ENCODE measurements at places on chromosomes 2 and 18.

DNA sequence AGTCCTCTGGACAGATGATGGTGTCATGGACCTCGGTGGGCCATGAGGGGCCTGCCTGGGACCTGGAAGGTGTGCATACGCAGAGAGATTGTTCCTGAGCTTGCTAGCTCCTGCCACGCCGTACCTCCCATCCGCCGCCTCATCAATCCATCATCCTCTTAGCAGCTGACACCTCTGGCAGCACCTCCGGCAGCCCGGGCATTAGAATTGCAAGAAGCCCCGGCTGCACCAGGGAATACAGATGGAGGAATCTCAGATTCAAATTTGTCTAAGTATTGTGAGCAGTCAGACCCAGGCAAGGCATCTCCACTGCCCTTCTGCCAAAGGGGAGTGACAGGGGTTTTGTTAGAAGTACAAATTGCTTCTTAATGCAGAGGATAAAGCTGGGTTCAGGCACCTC lies 4.5 kb downstream of the C1QL2 start:
- DNase-seq: no peak

DNA sequence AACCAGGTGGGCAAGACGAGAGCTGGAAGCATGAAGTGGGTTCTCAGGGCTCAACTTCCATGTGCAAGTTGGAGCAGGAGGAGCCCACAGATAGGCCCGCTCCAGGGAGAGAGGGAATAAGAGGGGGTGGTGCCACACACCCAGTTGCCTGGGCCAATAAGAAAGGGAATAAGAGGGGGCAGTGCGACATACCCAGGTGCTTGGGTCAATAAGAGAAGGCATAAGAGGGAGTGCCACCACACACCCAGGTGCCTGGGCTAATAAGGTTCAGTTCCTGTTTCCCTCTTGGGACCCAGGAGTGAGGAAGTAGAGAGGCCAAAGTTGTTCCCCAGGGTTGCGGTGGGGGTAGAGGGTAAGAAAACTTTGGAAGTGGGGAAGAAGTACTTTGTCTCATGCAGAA lies 127.5 kb downstream of the LAMA3 start:
- DNase-seq: no peak

GRCh38 chr2:64581777-64582539 lies 57.8 kb downstream of the AFTPH start:
- no peak for DNase-seq

- DNase-seq: no peak
These were observed 308.4 kb downstream of the XIRP2 start for GRCh38 chr2:167196461-167197252.

- DNase-seq: no peak
These were observed 391.9 kb upstream of the RAB6C start for GRCh38 chr2:129587426-129588064.

DNA sequence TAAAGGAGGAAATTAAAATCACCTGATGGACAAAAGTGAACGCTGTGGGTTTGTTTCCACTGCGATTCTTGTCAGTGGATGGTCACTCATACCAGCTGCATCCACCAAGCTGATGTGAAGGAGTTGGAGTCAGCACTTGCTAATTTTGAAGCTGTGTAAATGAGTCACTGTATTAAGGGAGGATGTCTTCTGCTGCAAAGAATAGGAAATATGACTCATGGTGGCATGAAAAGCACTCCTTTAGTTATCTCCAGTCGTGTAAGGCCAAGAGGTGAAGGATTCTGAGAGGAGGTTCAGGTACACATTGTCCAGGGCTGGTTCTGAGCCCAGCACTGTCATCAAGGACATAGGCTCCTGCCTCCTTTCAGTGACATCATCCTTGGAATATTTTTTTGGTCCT lies 71.7 kb upstream of the SKOR2 start:
- no peak for DNase-seq

DNA sequence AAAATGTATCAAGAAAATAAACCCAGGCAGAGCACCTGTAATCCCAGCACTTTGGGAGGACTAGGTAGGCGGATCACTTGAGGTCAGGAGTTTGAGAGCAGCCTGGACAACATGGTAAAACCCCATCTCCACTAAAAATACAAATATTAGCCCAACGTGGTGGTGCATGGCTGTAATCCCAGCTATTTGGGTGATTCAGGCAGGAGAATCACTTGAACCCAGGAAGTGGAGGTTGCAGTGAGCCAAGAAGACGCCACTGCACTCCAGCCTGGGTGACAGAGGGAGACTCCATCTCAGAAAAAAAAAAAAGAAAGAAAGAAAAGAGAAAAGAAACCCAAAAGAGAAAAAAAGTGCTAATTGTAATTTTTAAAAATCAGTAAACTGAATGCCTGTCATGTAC lies 41.4 kb downstream of the DDX18 start:
- DNase-seq: no peak

DNA sequence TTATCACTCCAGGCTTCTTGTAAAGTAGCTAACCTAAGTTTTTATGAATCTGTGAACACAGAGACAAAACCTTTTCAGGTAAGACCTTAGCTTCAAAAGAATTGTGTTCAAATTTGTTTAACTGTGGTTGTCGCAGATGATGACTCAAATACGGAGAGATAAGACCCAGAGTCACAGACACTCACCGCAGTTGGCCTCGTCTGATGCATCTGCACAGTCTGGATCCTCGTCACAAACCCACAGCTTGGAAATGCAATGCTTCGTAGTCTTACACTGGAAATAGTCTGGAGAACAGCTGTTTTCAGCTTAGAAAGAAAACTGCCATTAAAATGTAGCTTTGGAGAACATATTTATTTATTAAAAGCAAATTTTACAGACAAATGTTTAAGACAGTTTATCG lies 1662.1 kb upstream of the NXPH2 start:
- no peak for DNase-seq

GRCh38 chr2:149388120-149388816 lies 57.9 kb downstream of the LYPD6 start:
- no peak for DNase-seq

- no peak for DNase-seq
These were observed 594.6 kb downstream of the ADCYAP1 start for GRCh38 chr18:1499265-1499664.

DNA sequence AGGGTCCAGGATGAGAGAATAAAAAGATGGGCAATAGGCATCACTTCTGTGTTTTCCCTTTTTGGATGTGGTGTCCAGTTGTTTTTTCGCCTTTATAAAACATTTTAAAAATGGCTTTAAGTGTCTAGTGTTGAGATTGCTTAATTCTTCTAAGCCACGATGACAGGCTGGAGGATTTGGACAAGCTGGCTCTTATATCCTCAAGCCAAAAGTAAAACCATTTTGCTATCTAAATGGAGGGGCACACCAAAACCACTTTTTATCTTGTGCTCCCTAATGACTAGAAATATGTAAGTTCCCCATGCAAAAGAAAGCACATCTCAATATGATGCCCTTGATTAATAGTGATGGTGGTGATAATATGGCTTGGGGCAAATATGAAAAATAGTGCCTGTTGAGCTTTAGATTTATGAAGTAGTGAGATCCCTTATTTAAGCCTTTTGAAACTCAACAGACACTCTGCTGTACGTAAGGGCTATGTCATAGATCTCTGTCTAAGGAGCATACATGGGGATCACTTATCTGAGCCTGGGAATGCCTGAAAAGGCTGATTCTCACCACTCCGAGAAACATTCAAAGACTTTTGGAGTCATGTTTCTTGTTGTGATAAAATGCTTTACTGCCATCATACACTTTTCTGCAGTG lies 185.5 kb downstream of the KCNS3 start:
- DNase-seq: no peak

DNA sequence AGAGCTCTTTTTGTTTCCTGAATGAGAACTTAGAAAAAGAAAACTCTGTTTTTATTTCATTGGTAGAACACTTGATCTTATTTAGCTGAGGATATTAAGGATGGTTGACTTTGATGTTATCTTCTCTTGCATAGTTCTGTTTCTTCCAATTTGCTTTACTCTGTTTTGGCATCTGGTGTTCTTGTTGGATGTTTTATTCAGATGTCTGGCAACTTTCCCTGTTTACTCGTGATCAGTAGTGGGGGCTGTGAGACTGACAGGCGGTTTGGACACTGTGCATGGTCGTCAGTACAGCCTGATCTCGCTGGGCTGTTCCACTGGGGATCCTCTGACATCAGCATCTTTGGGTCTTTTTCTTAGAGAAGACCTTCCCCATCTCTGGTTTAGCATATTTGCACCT lies 100.1 kb downstream of the TSN start:
- no peak for DNase-seq

GRCh38 chr2:173090276-173090877 lies 14.7 kb downstream of the MAP3K20 start:
- DNase-seq: no peak

DNA sequence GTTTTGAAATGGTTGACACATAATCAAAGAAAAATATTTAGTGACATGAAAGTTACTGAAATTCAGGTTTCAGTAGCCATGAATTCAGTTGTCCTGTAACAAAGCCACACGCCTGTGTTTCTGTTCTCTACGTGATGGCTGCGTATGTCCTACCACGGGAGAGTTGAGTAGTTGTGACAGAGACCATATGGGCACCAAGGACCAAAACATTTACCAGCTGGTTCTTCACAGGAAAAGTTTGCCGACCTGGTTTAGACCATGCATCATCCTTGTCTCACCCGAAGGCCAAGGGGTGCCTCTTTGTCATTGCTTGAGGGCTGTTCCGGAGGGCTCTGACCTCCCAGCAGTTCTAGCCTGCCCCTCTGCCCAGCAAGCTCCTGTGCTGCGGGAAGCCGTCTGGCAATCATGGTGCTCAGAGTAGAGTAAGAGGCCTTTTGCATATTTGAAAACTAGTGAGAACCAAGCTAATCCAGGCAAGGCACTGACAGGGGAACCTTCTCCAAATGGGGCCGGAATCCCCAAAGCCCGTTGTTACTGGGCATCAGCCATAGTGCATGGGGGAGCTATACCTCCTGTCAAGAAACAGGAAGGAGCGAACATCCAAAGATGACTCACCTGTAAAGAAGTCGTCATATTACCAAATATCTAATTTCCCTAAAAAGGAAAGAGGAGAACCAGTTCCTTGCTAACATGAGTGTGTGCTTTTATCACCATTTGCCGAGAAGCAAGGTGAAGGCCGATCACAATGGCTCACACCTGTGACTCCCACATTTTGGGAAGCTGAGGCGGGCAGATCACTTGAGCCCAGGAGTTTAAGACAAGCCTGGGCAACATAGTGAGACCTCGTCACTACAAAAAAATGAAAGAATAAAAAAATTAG lies 92.6 kb upstream of the RAB12 start:
- DNase-seq: no peak

DNA sequence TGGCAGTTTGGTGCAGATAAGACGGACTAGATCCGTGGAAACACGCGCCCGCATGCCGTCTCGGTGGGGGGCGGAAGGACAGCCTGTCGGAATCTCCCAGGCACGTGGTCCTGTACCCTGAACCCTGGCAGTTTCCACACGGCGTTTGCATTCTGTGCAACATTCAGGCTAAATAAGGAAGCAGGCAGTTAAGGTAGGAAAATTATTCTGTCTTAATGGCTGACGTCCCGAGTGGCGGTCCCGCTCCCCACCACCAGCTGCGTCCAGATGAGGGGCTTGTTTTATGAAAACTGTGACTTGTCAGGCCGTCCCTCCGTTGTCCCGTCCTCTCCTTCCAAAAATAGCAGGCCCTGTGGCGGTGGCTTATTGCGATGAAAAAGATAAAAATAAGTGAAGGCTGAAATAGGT lies 120.2 kb downstream of the NFATC1 start:
- peak; percentile 2 for DNase-seq

DNA sequence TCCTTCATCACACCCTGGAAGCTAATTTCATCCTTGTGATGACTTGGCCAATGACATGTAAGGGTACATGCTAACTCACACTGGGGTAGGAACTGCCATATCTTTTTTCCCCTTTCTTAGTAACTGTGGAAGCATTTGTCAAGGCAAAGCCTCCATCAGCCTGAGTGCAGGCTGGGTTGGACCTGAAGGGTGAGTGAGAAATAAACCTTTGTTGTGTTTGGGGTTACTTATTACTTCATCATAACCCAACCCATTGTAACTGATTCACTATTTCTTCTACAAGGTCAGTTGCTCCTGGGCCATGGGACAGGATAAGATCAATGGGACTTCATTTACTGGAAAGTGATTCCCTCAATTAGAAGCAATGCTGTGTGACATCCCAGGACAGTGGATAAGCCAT lies 108.4 kb downstream of the COL6A3 start:
- no peak for DNase-seq
